ENCODE measurements at places on chromosomes 2 and 18.

DNA sequence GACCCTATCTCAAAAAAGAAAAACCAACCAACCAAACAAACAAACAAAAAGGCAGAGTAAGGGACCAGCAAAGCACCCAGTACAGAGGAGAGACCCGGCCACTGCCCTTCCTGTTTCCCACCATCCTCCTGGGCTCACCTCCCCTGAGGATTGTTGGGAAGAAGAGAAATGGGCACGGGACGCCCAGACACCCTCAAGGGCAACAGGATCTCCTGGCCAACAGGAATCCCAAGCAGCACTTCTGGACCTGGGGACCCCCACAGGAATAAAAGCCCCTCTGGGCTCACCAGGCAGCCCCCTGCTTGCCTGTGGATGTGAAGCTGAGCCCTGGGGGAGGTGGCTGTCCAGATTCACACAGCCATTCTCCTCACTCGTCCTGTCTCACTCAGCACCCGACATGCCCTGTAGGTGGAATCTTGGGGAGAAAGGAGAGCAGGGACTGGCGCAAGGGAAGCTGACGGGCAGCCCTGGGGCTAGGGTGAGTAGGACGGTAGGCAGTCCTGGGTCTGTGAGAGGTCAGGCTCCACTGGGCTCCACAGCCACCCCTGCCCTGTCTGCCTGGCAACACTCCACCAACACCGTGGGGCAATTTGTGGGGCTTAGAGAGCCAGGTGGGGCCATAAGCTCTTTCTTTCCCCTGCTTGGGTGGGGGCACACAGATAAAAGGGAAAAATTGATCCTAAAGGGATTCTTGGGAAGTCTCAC, 18.0 kb downstream of the KLF11 start:
- DNase-seq = no peak

DNA sequence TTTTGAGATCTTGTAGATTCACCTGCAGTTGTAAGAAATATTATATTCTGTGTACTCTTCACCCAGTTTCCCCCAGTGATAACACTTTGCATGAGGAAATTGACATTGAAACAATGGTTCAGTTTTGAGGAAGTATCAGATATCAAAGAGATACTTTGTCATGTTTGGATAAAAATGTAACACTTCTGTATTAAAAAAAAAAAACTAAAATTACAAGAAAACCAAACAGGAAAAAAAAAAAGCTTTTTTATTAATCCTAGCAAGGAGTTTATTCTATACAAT, 204.0 kb downstream of the ARL4C start:
- no peak for DNase-seq

GRCh38 chr2:145759228-145759915, 1239.5 kb upstream of the ZEB2 start:
- no peak for DNase-seq

- no peak for DNase-seq
These were observed 147.0 kb downstream of the NEDD4L start for GRCh38 chr18:58190842-58191530.

GRCh38 chr2:158321264-158321663, 135.3 kb downstream of the CCDC148 start:
- DNase-seq = no peak

DNA sequence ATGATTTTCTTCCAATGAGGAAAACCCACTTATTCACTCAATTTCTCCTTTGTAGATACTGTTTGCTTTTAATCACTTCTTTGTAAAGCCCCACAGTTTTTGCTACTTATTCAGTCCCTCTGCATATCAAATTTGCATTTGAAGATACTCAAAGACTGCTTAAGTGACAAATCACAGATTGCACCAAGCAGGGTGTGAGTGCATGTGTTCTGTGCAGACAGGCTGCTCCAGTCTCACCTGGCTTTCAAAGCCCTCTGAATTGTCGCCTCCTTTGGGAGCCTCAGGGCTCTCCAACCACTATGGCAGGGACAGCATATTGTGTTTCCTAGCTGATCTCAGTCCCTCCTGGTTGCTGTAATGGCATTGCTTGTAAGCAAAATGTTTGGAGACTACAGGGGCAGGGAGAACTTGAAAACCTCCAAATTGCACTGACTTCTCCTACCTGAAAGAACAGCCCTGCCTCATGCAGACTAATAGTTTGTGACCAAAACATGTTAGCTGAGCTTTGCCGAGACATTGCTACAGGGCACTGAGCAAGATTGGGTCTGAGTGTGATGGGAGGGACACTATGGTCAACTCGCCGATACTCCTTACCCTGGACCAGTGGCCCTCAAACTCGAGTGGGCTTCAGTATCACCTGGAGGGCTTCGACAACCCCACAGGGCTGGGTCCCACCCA, 96.8 kb downstream of the POLE4 start:
- DNase-seq = no peak

DNA sequence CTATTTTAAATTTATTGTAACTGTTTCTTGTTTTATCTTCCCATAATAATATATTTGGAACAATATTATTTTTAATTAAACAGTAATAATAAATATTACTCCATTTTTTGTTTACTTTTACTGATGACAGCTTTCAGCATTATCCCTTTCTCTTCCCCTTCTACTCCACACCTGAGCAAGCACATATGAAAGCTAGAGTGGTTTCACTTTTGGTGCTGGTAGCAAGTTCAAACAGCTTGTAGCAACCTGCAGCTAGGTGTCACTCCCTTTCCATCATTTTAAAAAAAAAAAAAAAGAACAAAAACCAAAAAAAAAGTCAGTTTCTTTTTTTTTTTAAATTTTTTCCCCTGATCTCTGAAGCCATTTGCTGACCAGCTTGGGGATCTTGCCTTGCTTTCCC, 801.8 kb downstream of the CCDC85A start:
- no peak for DNase-seq

- DNase-seq = peak; percentile 2
These were observed 86.1 kb upstream of the SCG2 start for GRCh38 chr2:223688094-223688835.

GRCh38 chr18:27582760-27583412, 397.8 kb upstream of the CHST9 start:
- no peak for DNase-seq

- DNase-seq = no peak
These were observed 46.4 kb downstream of the UXS1 start for GRCh38 chr2:106147665-106148064.

GRCh38 chr2:229652796-229653195, 61.6 kb downstream of the DNER start:
- no peak for DNase-seq

DNA sequence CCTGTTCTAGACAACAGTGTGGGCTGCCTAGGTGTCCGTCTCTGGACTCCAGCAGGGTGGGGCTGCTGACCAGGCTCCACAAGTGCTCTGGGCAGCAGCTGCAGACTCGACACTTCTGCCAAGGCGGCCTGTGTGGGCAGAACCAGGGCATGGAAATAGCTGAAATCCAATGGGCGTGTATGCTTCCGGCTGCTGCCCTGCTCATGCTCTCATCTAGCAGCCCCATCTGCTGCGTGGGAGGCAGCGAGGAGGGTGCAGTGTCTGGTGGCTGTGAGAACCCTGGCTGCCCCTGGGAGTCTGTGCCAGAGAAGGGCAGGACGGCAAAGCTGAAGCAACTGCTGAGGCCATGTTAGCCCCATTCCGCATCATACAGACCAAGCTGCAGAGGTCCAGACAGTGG, 174.9 kb downstream of the SOX11 start:
- no peak for DNase-seq

GRCh38 chr2:23435250-23436035, 50.5 kb downstream of the KLHL29 start:
- no peak for DNase-seq

DNA sequence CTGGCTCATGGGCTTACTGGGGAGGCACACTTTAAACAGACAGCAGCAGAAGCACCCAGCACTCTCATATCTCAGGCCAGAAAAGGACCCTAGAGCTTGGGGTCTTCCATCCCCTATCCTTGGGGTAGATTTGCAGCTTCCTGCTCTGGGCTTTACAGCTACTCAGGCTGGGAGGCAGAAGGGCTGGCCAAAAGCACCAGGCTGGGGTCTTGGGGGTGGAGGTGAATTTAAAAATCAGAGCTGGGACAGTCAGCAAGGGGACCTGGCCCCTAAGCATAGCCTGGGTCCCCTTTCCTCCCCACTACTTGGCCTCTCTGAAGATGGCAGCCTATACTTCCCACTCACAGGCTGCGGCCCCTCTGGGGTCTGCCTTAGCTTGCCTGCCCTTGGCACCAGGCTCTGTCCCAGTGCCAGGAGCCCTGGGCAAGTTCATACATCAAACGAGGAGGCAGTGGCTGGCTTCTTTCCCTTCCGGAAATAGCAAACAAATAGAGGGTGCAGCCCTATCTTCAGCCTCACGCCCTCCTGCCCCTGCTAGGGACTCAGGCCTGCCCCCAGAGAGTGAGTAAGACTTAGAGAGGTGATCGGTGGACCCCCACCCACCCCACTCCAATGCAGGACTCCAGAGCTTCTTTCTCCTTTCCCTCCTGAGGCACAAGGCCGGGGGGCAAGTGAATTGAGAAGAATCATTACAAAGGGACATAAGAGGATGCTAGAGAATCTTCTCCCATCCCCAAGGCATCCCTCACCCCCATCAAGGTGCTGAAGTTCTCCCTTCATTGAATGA, 26.0 kb upstream of the TNS1 start:
- no peak for DNase-seq

DNA sequence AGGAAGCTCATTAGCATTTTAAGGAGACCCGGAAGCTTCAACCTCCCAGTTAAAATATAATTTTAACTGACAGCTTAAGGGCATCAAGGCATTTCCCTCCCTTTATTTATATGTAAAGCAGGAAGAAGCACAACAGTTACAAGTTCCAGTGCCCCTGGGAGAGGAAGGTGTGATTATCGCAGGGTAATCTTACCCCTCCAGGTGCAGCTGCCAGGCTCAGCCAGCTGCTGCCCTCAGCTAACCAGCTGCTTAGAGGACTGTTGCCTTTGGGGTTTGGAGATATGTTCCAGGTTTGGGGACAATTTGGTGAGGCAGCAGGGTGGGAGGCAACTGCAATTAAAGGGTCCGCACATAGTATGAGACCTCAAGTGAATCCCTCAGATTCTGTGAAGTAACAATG, 55.3 kb upstream of the SETBP1 start:
- peak; percentile 37 for DNase-seq

GRCh38 chr2:52135235-52135634, 1103.3 kb upstream of the NRXN1 start:
- DNase-seq = no peak

- no peak for DNase-seq
These were observed 137.1 kb upstream of the TACR1 start for GRCh38 chr2:75336451-75336850.

GRCh38 chr18:39602131-39602530, 2036.5 kb upstream of the CELF4 start:
- peak; percentile 25 for DNase-seq

DNA sequence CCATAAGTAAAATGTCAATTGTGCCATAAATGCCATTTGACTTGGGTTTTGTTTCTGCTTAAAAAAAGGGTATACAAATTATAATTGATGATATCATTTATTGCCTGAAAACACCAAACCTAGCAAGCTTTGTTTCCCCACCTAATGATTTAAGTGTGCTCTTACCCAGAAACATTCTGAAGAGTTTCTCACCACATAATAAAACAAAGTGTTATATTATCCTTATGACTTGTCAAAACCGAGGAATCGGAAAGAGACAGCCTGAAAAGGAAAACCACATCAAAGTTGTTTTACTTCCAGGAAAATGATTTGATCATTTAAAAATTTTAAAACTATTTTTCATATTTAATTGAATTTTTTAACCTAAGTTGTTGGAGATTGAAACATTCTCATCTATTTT, 170.5 kb upstream of the SLC39A10 start:
- no peak for DNase-seq

GRCh38 chr18:7926526-7926925, 359.4 kb downstream of the PTPRM start:
- peak; percentile 96 for DNase-seq

DNA sequence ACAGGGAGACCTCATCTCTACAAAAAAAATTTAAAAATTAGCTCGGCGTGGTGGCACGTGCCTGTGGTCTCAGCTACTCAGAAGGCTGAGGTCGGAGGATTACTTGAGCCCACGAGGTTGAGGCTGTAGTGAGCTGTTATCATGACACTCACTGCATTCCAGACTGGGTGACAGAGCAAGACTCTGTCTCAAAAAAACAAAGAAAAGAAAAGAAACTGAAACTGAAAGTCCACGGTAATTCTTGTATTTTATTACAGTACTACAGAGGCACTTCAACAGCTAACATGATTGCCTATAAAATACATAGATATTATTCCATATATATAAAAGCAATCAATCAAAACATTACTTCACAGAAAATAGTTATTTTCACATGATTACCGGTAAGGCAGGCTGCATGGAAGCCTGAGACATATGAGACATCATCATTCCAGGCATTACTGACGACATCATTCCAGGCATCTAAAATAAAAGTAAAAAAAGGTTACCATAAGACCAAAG, 23.1 kb downstream of the PRPF40A start:
- DNase-seq = no peak

DNA sequence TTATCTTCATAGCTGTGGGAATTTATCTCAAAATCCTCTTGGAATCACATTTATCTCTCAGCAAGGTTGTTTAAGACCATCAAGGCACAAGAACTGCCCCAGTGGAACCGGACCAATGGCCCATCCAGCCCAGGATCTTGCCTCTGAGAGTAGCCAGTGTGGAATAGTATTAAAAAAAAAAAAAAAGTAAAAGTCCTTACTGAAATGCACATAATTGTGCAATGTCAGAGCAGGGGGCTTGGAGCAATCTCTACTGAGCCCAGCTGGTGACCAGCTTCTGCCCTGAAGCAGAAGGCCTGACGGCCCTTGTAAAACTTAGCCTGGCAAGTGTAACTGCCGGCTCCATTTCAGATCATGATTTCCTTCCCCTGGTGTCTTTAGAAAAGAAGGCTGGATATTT, 355.6 kb upstream of the PIK3C3 start:
- no peak for DNase-seq

- DNase-seq = no peak
These were observed 3.8 kb upstream of the SLC1A4 start for GRCh38 chr2:64985447-64985846.

GRCh38 chr2:46735108-46735691, 180.4 kb downstream of the MCFD2 start:
- DNase-seq = peak; percentile 68

DNA sequence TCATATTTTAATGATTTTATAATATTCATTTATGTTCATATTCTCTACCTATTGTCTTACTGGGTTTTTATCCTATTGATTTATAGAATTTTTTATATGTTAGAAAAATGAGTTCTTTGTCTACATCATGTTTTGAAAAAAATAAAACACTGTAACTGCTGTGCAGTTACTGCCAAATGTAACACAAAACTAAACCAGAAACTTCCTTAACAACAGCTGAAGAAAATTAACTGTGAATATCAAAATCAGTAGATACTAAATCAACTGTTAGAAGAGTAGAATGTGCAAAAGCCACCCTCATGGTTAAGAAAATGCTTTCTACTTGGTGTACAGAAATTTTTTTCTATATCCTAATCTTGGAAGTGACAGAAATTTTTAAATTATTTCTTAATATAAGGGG, 69.5 kb downstream of the PTRHD1 start:
- no peak for DNase-seq

DNA sequence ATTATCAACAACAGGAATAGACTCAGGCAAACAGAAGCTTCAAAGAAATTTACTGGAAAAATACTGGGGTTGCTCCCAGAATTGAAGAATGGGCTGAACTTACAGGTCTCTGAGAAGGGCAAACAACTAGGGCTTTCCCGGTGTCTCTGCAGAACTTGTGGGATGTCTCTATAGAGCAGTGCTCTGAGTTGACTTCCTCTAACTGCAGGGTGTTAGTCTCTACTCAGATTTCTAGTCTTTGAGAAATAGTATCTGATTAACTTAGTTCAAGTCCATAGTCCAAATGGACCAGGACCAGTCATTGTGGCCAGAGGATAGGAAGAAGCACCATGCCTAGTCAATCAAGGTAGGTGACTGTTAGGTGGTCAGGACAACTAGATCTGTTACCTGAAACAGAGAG, 45.8 kb downstream of the LIMS1 start:
- no peak for DNase-seq
